Stimulated activated CD4-positive, alpha-beta T cell treated with anti-CD3 and anti-CD28 coated beads, Interleukin-4, amount 100 ng/mL, for 1 hour (primary cell): ENCODE measurements at places on chromosomes 5 and 9.

DNA sequence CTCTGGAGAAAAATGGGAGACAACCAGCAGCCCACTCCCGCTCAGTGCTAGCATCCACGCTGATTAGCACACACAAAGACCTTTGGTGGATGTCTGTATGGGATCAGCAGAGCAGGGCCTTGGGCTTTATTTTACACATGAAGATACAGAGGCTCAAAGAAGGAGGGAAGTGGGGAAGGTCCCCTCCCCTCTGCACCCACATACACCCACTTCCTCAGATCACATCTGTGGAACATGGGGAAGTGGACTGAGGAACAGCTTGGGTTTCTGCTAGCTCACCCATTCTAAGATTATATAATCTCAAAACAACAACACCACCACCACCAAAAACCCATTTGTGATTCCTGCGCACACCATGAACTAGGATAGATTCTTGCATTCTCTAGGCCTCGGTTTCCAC is 14.0 kb downstream of the GGTA1 start:
- DNase-seq: no peak

GRCh38 chr9:95333426-95333825 is 15.9 kb upstream of the FANCC start:
- DNase-seq: no peak

- no peak for DNase-seq
Observed at GRCh38 chr9:104743376-104743985, 4.0 kb upstream of the NIPSNAP3A start.

- no peak for DNase-seq
Observed at GRCh38 chr9:95032580-95033341, 284.7 kb downstream of the FANCC start.

DNA sequence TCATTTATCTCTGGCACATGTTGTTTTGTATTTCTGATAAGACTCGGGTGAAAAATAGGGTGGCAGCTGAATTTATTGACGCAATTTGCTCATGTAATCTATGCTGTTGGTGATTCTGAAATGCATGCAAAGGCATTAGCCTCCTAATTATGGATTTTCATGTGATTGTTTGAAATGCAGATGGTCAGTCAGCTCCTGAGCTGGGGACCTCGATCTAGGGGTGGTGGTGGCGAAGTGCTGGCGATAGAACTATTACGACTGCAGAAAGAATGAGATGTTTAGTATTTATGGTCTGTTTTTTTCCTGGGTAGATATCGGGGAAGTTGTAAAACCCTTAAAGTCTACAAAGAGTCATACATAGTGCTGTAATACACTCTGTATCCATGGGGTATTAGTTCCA is 88.6 kb downstream of the SLC28A3 start:
- no peak for DNase-seq

- DNase-seq: no peak
Observed at GRCh38 chr9:13568841-13569601, 289.5 kb upstream of the MPDZ start.

DNA sequence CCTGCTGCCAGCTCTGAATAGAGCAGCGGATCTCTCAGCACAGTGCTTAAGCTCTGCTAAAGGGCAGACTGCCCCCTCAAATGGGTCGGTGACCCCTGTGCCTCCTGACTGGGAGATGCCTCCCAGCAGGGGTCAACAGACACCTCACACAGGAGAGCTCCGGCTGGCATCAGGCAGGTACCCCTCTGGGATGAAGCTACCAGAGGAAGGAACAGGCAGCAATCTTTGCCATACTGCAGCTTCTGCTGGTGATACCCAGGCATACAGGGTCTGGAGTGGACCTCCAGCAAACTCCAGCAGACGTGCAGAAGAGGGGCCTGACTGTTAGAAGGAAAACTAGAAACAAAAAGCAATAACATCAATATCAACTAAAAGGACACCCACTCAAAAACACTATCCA is 131.6 kb downstream of the TMEM232 start:
- DNase-seq: no peak

DNA sequence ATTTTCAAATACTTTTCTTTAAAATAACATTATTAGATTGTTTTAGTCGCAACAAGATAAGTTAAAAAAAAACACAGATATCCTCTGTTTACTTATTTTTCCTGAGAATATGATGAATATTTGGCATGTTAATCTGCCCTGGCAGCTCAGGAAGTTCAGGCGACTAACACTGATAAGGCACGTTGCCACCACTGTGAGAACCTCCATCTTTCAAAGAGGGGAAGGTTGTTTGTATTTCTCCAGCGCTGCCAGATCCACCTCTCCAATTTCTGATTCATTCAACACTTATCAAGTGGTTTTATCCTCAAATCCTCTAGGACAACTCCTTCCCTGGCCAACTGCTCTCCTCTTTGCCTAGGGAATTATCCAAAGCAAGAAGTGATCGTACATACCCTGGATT is 21.8 kb downstream of the CTNNAL1 start:
- no peak for DNase-seq

DNA sequence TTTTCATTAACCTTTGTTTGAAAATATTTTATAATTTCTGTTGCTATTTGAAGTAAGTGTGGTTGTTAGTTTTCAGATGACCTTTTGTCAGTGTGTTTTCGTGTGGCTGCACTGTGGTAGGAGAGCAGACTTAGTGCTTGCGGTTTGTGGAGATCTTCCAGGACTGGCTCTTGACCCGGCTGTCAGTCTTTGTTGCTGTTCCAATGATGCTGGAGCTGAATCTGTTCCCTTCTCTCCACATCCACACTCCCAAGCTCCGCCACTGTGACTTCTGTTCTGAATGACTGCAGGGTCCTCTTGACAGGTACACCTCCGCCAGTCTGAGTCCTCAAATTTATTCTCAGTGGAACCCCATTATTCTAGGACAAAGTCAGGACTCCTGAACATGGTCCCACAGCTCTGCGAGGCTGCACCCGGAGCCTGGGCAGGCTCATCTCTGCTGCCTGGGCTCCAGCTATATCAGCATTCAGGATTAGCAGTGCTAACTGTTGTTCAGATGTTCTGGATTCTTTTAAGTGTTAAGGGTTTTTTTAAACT is 126.0 kb downstream of the WNK2 start:
- DNase-seq: no peak

GRCh38 chr5:99032234-99033013 is 103.6 kb upstream of the CHD1 start:
- DNase-seq: no peak
